ENCODE measurements at places on chromosomes 16 and 17.

DNA sequence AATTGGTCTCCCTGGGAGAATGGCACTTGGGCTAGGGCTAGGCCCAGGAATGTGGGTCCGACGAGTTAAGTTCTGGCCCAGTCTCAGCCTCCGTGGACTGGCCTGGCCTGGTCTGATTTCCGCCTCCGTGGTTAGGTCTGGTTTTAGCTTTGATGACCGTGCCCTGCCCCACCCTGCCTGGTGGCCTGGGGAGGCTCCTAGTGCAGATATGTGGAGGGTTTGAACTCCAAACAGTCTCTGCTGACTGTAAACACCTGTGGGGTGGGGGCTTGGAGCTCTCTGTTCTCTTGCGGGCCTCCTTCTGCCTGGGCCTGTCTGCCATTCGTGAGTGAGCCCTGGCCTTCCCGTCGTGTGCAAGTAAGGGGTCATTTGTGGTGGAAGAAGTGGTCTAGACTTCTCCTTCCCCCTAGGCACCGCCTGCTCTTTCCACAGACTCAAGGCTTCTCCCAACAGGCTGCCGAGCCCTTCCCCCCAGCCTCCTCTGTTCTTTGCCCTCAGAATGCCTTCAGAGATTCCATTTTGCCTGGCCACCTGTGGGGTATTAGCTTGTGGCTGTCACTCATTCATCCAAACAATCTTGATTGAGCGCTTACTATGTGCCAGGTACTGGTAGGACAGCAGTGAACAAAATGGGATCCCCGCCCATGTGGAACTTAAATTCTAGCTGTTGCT lies 1.6 kb downstream of the ATP6V0C start:
- no peak for DNase-seq

DNA sequence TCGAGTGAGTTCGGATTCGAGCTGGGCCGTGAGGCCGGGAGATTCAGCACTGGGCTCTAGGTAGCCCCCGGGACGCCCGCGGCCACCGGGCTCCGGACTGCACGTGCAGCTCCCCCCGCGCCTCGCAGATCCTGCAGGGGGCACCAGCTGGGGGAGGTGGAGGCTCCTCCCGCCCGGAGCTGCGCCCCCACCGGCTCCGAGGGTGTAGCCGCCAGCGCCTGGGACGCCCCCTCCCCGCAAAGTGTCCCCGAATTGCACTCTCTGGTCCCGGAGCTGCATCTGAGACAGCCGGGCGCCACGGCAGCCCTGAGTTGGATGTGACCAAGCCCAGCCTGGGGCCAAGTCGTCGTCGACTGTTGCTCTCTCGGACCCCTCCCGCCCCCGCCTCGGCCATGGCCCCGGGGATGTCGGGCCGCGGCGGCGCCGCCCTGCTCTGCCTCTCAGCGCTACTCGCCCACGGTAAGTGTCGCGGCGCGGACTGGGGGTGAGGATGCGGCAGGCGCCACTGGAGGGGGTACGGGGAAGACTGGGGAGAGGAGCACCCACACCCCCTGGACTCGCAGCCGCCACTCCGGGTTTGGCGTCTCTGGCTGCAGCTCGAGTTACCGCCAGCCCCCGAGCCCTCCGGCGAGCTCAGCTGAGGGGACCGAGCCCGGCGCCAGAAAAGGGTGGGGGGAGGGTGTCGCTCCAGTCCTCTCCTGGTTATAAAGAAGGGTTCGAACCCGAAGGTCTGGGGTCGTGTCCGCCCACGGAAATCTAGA lies 1.5 kb downstream of the TMEM132E start:
- no peak for DNase-seq

DNA sequence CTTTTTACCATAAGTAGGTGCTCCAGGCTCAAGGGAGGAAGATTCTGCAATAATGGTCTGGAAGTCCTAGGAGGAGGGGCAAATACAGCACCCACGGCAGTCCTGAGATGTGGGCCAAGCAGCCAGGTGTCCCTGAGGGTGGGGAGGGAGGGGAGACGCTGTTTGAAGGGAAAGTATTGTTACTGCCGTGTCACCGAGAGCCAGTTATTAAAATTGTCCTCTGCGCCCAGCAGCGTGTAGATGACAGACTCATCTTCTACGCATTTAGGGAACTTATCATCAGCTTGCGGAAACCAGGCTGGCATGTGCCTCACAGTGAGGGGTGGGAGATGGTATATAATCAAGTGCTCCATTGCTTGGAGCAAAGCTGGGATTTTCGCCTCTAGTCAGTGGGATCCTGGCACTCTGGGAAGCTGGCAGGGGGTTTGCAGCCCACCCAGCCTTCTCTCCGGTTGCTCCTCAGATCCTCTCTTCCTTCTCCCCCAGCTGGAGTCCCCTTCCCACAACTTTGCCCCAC lies 104.6 kb downstream of the OR1D5 start:
- no peak for DNase-seq

GRCh38 chr16:81694494-81695280 lies 84.4 kb upstream of the PLCG2 start:
- DNase-seq, result no peak

- no peak for DNase-seq
Observed at GRCh38 chr17:44905006-44906000, 6.1 kb upstream of the EFTUD2 start.

- no peak for DNase-seq
Observed at GRCh38 chr16:73339821-73340220, 291.9 kb upstream of the ZFHX3 start.

DNA sequence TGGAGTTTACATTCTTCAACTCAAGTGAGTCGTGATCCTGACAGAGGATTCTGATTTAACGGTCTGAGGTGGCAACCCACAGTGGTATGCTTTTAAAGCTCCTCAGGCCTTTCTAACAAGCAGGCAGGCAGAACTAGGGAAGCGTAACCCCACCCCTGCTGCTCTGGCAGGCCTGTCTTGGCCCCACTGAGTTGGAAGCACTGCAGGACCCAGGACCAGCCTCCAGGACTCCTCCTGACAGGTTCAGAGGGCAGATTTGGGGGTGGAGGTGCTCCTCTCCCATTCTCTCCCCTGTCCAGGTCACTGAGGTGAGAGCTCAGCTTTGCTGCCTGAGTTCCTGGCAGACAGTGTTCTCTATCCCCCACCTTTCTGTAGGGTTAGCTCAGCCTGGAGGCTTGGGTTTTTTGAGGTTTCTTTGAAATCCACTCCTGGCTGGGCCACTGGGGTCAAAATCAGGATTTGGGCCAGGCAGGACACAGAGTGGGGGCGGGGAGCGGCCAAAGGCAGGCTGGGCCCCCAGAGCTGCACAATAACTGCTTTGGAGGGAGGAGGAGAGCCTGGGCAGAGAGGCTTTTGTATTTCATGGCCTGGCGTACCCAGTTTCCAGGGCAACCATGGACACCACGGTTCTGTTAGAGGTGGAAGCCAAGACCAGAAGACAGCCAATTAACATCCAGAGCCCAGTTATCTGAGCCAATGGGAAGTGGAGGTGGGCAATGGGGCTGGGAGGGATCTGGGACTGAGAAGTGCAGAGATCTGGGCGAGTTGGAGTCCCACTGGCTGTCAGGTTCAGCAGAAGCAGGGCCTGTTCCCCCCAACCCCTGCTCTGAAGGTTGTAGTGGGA lies 9.5 kb downstream of the MRPL27 start:
- DNase-seq, result no peak

DNA sequence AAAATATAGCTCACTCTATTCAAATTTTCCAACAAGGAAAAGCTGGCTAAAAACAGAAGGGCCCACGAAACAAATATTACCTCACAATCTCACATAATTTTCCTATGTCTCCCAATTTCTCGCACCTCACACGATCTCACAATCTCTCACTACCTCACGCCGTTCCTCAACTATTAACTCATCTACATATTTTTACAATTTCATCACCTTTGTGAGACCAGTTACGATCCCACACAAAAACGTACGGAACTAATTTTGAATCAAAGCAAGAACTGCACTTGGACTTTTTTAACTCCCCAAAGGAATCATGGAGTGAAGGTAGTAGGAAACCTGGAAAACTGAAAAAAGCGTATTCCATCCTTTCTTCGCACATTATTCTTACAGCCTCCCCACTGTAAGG lies 1.1 kb downstream of the CBX1 start:
- no peak for DNase-seq

DNA sequence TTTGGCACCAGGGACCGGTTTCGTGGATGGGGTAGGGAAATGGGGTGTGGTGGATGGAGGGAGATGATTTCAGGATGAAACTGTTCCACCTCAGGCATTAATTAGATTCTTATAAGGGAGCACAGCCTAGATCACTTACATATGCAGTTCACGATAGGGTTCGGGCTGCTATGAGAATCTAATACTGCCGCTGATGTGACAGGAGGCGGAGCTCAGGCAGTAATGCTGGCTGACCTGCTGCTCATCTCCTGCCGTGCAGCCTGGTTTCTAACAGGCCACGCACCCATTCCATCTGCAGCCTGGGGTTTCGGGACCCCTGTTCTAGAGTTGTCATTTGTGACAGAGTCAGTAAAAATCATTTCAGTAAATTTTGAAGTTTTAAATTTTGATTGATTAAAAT lies 99.7 kb downstream of the CHD9 start:
- DNase-seq, result no peak

GRCh38 chr17:18146259-18146658 lies 37.4 kb upstream of the ALKBH5 start:
- no peak for DNase-seq

DNA sequence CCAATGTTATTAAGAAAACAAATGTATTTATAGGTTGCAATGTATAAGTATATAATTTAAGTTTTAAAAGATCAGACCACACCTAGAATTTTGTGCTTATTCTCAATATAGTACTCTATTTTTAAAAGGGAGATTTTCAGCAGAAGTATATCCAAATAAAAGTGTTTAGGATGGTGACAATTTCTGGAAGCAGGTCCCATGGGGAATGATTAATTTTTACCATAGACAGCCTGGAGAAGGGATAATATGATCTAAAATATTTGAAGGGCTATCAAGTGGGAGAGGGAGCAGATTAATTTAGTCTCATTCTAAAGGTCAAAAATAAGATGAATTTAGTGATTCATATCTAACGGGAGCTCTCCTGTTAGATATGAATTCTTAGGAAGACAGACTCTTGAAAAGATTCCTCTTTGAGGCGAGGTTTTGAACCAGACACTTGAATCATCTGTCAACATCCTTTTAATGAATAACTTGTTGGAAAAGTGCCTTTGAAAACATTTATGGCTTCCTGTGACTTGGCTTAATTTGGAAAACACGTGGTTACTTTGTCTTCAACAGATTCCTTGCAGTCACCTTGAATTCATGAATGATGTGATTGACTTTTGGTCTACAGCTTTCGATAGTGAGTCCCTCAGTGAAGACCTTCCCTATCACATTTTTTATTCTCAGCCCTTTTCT lies 29.3 kb upstream of the SMIM36 start:
- no peak for DNase-seq

DNA sequence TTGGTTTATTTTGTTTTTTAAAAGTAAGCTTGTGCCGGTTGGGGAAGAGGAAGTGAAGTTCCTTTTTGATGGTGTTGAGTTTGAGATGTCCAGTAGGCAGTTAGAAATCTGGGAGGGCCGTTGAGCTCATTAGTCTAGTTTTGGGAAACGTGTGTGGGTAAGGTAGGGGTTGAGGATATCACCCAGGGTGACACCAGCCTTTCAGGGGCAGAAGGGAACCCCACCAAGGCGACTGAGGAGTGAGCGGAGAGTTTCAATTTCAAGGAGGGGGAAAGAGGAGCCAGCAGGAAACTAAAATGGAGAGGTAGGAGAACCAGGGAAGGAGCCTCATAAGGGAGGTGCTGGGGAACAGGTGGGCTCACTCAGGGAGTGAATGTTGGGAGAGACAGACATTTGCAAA lies 22.7 kb downstream of the HAPSTR1 start:
- no peak for DNase-seq

DNA sequence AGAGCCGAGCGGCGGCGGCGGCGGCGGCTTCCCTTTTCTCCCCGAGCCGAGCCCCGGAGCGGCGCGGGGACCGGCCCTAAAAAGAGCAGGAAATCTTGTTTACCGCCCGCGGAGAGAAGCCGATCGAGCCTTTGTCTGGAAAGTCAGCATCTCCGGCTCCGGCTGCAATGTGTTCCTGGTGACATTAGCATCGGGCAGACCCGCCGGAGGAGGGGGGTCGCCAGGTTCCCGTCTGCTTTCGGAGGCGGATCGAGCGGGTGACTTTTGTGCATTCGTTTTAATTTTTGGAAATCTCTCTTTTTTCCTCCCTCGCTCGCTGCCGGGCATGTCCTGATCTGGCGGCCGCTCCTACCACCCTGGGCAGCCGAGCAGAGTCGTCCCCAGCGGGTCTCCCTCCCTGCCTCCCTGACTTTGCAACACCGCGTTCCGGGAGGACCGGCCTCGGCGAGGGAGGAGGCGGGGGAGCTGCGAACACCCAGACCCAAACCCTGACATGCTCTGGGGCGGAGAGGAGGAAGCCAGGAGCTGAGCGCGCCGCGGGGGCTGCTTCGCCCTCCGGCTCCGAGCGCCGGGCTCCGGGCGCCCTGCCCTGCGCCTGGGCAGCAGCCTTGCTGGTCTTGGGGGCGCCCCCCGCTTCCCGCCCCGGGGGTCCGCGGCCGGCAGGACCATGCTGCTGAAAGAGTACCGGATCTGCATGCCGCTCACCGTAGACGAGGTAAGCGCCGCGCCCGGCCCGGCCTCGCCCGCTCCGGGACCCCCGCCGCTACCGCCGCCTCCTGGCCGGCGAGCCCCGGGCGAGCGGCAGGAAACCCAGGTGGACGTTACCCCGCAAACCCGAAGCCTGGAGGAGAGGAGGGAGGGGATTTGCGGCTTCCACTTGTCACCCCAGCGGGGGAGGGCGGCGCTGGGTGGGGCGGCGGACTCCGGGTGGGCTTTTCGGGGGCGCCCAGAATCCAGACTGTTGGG lies 690 bp downstream of the PITPNC1 start:
- DNase-seq, result no peak

DNA sequence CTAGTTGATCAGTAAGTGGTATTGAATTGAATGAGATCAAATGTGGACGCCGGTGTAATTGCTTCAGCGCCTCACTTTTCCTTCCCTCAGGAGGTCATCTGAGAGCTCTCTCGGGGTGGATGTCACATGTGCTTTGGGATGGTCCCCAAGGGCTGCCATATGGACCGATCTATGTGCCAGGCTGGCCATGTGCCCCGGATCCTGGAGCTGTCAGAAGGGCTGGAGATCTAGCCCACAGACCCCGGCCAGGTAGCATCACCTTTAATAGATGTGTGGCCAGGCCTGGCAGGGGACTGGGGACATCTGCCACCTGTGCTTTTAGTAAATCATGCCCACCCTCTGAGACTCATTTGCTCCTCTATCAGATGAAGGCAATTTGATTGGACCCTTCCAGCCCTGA lies 95.3 kb upstream of the CRHR1 start:
- DNase-seq, result no peak

DNA sequence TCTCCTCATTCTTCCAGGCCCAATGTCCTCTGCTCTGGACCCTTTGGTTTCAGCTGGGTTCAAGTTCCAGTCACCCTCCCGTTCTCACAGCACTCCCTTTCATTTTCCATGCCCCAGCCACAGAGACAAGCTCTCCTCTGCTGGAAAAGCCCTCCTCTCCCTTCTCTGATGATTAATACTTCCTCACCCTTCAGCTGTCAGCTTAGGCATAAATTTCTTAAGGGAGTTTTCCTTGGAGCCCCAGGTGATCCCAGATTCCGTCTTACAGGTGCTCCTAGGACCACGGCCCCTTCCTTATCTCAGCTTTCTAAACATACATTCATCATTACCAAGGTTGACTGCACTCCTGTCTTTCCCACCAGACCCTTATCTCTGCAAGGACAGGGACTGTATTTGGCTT lies 10.4 kb downstream of the CHAD start:
- DNase-seq, result no peak

Data from NCI-H1048 (cell line).